ENCODE measurements at places on chromosomes 3 and 15.

DNA sequence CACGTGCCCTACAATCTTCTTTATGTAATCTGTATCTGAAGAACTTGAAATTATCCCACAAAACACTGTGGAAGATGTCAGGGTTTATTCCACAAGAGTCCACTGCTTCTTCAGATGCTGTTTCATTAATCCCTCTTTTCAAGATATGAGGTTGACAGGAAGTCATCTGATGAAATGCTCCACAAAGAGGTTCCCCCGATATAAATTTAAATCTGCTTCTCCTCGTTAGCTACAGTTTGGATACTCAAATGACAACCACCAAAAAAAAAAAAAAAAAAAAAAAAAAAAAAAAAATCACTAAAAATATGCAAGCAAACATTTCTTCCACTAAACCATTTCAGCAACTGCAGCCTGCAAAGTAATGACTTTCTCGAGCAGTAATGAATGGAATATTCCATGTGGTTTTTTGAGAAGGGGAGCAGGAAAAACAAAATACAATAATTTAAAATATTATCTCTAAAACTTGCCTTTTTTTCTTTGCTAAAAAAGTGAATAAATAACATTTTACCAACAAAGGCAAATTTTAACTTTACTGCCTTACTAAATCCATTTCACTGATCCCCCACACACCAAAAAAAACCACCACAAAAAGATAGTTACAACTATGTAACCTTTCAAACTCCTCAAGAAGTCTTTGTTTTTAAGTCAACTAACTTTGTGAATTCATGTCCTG is 37.8 kb downstream of the DLG1 start:
- H3K27ac ChIP-seq, result no peak overlapping the region
- no peak for DNase-seq
- H3K27me3 ChIP-seq, result no peaks in the 10 kb centered on the region
- peaks cover 47% of the 10 kb centered on the region for H3K4me1 ChIP-seq
- no peak overlapping the region for H3K4me3 ChIP-seq

- H3K36me3 ChIP-seq, result peaks cover 2% of the 10 kb centered on the region
Observed at GRCh38 chr3:195887670-195888069, 20.7 kb downstream of the TNK2 start.

- H3K27ac ChIP-seq, result no peak overlapping the region
- DNase-seq, result no peak
- no peak overlapping the region for H3K4me3 ChIP-seq
- H3K36me3 ChIP-seq, result no peaks in the 10 kb centered on the region
Observed at GRCh38 chr3:197352382-197352781, 54.0 kb upstream of the DLG1 start.

GRCh38 chr15:50298340-50298739 is 32.8 kb upstream of the HDC start:
- H3K27ac ChIP-seq, result no peak overlapping the region
- no peaks in the 10 kb centered on the region for H3K27me3 ChIP-seq
- peaks cover 21% of the 10 kb centered on the region for H3K36me3 ChIP-seq
- H3K4me3 ChIP-seq, result no peak overlapping the region
- DNase-seq, result no peak

- no peak overlapping the region for H3K4me3 ChIP-seq
- DNase-seq, result no peak
- H3K4me1 ChIP-seq, result no peaks in the 10 kb centered on the region
- H3K27me3 ChIP-seq, result no peaks in the 10 kb centered on the region
- no peaks in the 10 kb centered on the region for H3K36me3 ChIP-seq
Observed at GRCh38 chr15:76533995-76534394, 197.4 kb downstream of the ISL2 start.

All from activated T-cell treated with anti-CD3 and anti-CD28 coated beads, Interleukin-2, amount 50 U/mL, for 72 hours (primary cell).